Kidney (tissue), 22 donors: ENCODE measurements at places on chromosomes 1 and 21. TPM values are rescaled to one million over a fixed set of nuclear protein-coding genes. Genes with fewer than 3 reads are reported as not detected.

FYB2 gene
- total RNA-seq = 5.5 TPM

SPRR2E gene
- total RNA-seq = not detected

NBPF6 gene
- not detected for total RNA-seq

GRCh38 chr1:57360846-57361407 lies 62.9 kb downstream of the DAB1 start:
- no peaks in the 10 kb centered on the region for H3K27me3 ChIP-seq
- DNase-seq = no peak
- H3K36me3 ChIP-seq = no peaks in the 10 kb centered on the region

GRCh38 chr1:33170351-33171274 lies 11.2 kb downstream of the TRIM62 start:
- H3K27ac ChIP-seq = peak overlapping the region; percentile 38
- H3K27me3 ChIP-seq = no peaks in the 10 kb centered on the region
- no peaks in the 10 kb centered on the region for H3K36me3 ChIP-seq
- H3K4me1 ChIP-seq = no peaks in the 10 kb centered on the region
- H3K4me3 ChIP-seq = no peak overlapping the region

- H3K4me1 ChIP-seq = peaks cover 17% of the 10 kb centered on the region
- peaks cover 6% of the 10 kb centered on the region for H3K36me3 ChIP-seq
- H3K27ac ChIP-seq = no peak overlapping the region
- no peak overlapping the region for H3K4me3 ChIP-seq
Observed at GRCh38 chr1:11741919-11742558, 6.1 kb downstream of the AGTRAP start.
